B cell (primary cell): ENCODE measurements at places on chromosomes 5 and 9.

DNA sequence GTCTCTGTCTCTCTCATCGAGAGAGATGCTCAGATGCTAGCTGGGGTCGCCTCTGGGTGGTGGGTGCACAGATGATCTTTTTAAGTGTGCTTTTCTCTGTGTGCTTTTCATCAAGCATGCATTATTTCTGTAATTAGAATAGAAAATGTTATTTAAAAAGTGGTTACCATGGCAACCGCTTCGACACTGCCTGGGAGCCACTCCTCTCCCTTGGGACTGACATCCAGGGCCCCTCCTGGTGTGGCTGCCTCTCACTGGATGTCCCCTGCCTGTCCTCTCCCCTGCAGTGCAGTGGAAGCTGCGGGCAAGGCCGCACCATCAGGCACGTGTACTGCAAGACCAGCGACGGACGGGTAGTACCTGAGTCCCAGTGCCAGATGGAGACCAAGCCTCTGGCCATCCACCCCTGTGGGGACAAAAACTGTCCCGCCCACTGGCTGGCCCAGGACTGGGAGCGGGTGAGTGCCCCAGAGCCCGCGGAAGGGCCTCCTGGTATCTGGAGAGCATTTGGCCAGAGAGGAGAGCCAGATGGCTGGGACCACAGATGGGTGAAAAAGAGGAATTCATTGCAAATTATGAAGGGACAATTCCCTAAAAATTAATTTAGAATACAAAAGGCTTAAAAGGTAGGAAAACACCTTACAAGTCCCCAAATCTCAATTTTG is 34.7 kb downstream of the ADAMTSL2 start:
- DNase-seq: no peak

DNA sequence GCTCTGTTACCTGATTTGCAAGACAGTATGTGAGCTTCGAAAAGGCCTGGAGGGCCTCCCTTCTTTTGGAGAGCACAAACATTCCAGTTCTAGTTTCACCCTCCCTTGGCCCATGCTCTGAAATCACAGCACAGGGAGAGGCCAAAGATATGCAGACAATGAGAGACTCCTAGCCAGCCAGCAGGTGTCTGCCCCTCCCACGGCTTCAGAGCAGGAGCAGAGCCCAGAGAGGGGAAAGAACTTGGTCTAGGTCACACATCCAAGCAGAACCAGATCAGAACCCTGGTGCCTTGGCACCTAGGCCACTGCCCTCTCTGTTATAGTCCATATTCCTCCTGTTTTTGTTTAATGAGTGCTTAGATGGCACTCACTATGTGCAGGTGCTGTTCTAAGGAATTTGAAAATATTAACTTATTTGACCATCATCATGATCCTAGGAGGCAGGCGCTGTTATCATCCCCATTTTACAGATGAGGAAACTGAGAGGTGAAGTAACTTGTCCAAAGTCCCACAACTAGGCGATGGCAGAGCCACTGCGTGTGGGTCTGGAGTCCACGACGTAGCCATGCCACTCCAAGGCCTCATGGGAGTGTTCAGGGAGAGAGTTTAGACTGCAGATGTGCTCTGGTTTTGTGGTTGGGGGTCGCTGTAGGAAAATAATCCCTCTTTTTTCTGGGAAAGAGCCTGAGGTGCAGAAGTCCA is 27.2 kb downstream of the TMOD1 start:
- no peak for DNase-seq

GRCh38 chr5:129107637-129108036 is 13.1 kb downstream of the ISOC1 start:
- DNase-seq: no peak

DNA sequence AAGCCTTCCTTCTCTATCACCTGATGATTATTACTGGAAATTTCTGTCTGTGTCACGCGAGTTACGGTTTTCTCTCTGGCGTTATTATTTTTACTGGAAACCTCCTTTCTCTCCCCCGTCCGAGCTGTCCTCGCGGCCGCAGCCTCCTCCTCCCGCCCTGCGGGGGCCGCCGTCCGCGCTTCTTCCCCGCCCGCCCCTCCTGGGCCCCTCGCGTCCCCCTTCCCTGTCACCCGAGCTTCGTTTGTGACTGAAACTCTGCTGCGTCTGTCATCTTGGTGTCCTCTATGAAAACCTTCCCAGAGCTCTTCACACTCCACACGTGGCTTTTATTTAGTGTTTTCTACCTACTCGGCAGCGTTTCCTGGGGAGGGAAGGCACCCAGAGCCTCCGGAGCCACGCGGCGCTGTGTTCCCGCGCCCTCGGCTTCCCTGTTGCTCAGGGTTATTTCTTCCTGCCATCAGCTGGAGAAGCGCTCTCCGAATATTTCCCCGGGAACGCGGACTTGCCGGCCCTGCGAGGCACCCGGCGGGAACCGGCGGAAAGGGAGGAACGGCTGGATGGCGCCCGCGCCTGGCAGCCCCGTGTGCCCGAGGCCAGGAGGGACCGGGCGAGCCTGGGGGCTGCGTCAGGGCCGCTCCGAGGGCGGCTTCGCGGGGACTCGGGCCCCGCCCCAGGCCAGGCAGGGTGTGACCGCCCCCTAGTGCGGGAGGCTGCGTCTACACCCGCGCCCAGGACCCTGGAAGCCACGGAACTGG is 33.9 kb downstream of the TRIP13 start:
- peak; percentile 39 for DNase-seq

GRCh38 chr9:105854783-105855724 is 160.7 kb downstream of the TMEM38B start:
- DNase-seq: no peak

DNA sequence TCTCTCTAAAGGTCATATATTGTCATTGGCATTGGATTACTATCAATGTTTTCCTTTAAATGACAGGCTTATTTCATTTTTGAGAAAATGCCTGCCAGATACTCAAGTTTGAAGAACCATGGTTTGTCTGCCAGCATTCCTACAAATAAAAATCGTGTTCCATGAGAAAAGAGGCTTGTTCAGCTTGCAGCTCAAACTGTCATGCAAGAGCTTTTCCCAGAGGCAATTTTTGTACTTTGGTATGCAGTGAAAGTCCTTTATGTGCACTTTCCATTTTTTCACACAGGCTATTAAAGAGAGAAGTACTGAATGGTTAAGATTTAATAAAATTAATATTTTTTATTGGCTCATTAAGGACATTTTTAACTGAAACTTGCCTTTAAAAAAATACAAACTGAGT is 110.4 kb downstream of the FBXO4 start:
- no peak for DNase-seq

- no peak for DNase-seq
Measured at GRCh38 chr9:127739614-127740330, 4.7 kb upstream of the TOR2A start.

GRCh38 chr5:151733358-151734063 is 24.9 kb downstream of the ATOX1 start:
- no peak for DNase-seq

DNA sequence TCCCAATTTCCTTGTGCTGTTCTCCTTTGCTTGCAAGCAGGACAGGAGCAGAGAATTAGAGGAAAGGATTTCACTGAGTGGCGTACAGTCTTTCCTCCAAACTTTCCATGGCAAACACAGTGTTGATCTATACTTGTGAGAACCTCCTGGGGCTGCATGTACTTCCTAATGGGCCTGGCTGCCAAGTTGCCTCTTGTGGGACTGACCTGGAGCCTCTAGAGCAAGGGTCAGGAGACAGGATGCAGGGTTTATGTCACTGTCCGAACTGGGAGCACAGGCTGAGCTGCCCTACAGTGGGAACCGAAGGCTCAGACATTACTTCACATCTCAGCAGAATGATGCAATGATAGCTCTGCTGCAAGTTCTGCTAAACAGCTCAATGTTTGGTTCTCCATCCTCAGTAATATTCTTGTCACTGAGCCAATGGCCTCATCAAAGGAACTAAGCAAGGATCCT is 102.3 kb downstream of the ENC1 start:
- DNase-seq: no peak

GRCh38 chr5:152066784-152067183 is 142.1 kb upstream of the GLRA1 start:
- DNase-seq: no peak

DNA sequence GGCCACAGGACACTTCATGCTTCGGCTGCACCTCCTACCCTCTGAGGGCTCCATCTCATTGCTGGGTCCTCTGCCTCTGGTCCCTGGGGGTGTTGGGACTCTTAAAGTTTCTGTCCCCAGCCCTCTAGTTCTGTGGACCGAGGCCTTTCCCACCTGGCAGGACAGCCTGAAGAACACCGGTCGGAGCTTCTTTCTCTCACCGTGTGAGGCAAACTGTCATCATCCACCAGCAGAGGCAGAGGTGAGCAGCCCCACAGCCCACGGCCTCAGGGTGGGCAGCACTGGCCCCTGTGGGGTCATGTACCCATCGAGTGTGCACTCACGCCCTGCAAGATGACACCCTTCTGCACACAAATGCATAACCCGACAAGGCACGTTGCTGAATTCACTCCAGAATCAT is 49.9 kb downstream of the IRX2 start:
- DNase-seq: no peak

- no peak for DNase-seq
Measured at GRCh38 chr9:83449166-83449565, 89.0 kb downstream of the FRMD3 start.

GRCh38 chr9:94287877-94288513 is 28.9 kb downstream of the ZNF169 start:
- DNase-seq: no peak

- no peak for DNase-seq
Measured at GRCh38 chr9:21744841-21745240, 57.6 kb upstream of the MTAP start.

- no peak for DNase-seq
Measured at GRCh38 chr5:13536933-13537332, 407.6 kb downstream of the DNAH5 start.

DNA sequence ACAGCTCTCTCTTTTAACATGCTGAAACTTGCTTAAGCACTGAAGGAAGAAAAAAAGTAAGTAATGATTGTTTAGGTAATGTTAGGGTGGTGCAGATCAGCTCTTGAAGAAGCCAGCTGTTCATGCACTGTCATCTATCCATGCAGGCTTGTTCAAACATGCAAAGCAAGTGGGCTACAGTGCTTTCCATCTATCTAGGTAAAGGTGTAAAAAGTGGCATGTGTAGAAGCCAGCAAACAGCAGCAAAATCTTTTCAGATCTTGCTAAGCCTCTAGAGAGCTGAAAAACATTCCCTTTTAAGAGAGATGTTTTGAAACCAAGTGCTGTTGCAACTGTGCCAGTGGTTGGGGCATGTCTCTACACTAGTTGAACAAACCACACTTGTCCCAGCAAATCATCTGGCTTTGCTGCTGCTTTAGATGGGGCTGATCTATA is 214.4 kb downstream of the EFNA5 start:
- DNase-seq: no peak

GRCh38 chr5:23169660-23170416 is 316.7 kb upstream of the CDH12 start:
- DNase-seq: no peak

- DNase-seq: peak; percentile 29
Measured at GRCh38 chr9:37210737-37211523, 90.6 kb downstream of the ZCCHC7 start.

DNA sequence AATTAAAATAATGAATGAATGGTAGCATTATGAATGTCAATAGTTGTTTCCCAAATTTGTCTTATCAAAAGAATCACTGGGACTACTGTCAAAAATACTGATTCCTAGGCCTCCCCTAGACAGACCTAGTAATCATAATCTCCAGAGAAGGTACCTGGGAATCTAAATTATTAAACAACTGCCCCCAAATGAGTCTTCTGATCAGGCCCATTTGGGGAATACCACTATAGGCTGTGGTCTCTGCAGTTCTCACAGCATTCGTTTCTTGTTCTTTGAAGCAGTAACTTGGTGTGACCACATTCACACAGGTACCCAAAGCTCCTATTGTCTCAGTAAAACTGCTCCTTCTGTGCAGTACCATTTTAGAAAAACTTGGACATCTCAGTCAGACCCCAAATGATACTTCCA is 230.9 kb downstream of the PIK3R1 start:
- DNase-seq: no peak

DNA sequence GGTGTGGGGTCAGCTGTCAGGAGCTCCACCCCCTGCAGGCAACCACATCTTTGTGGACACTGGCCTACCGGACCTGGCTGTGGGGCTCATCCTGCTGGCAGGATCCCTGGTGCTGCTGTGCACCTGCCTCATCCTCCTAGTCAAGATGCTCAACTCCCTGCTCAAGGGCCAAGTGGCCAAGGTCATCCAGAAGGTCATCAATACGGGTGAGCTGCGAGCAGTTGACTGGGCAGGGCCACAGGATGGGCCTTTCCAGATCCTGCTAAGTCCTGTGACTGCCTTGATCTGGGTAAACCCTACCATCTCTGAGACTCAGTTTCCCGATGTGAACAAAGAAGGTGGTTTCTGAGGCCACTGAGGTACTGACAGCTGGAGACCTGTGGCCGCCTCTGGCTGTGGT is 6.5 kb downstream of the PFN3 start:
- no peak for DNase-seq

DNA sequence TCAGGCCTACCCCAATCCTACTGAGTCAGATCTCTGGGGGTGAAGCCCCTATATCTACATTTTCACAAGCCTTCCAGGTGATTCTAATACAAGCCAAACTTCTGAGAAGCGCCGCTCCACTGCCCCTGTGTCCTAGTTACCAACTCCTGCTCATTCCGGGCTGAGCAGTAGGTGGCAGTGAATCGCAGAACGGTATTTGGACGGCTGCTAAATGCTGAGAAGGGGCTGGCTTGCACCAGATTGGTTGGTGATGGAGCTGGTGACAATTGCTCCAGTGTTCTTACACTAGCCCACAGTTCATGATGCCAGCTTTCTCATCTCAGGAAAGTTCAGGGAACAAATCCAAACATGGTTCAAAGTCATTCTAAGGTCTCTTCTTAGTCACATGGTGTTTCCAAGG is 31.1 kb upstream of the FGF1 start:
- peak; percentile 34 for DNase-seq

DNA sequence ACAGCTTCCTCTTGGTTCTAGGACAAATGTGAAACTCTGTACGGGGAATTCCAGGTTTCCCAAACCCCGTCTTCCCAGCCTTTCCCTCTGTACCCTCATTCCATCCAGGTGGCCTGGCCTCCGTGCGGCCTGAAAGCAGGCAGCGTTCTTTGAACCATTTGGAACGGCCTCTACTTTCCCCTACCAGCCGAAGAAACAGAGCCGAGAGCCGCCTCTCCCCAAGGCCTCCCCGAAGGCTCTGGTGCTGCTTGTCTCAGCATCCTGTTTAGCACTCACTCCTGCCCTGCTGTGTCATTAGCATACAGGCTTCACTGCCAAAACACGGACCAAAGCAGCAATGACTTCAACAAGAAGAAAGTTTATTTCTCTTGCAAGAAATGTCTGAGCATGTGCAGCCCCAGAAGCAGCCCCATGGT is 137.7 kb downstream of the HSD17B3 start:
- no peak for DNase-seq

- DNase-seq: no peak
Measured at GRCh38 chr5:159878988-159879471, 37.3 kb upstream of the ADRA1B start.

GRCh38 chr5:175878544-175879438 is 7.4 kb downstream of the CPLX2 start:
- no peak for DNase-seq

- no peak for DNase-seq
Measured at GRCh38 chr9:76026796-76027195, 136.3 kb downstream of the PCSK5 start.
